CD8-positive, alpha-beta T cell (primary cell): ENCODE measurements at places on chromosomes 4 and X.

DNA sequence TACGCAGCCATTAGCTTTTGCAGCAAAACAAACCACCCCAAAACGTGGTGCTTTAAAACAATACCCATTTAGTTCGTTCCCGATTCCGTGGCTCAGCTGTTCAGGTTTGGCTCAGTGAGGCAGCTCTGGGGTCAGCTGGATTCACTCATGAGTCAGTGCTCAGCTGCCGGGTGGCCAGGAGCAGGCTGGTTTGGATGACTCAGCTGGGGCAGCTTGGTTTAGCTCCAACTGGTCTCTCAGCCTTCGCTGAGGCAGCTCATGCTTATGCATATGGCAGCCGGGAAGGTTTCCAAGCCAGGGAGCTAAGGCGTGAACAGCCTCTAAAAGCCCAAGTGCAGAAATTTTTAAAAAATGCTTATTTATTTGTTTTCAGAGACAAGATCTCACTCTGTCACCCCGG is 13.3 kb upstream of the CD99 start:
- no peak for DNase-seq

- no peak for DNase-seq
These were observed 41.7 kb downstream of the VSIG4 start for GRCh38 chrX:65997978-65998717.

DNA sequence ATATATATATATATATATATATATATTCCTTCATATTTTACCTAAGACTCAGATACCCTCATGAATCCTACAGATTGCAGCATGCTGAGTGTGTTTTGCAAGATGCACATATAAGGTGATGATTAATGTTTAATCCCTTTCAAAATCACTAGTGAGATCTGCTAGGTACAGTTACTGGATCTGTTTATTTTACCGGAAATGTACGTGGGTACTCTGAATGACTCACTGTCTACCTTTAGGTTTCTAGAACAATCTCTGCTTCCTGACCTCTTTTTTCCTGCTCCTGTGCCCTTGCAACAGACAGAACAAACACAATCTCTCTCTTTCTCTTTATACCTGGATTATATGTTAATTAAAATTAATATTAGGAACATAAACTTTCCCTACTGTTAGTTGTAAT is 379.6 kb downstream of the FAM133A start:
- no peak for DNase-seq

GRCh38 chr4:112213091-112213490 is 18.5 kb upstream of the AP1AR start:
- DNase-seq, result no peak

- DNase-seq, result no peak
These were observed 60.9 kb upstream of the IL13RA1 start for GRCh38 chrX:118666521-118666920.

DNA sequence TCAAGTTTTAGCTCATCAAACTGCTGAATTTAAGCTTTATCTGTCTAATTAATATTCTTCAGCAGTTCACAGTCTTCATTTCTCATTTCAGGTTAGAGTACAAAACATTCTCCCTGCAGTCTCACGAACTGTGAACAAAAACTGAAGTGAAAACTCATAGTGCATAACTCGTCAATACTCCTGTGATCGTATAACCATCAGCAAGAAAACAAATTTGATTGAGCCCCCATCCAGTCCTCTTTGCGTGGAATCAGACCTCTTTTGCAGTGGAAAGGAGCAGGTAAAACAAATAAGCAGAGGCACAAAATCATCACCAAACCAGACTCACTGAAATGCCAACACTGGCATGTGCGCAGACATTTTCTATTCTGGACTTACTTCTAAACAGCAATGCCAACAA is 12.7 kb downstream of the ADAM29 start:
- DNase-seq, result no peak

GRCh38 chrX:51975811-51976210 is 82.4 kb downstream of the MAGED1 start:
- no peak for DNase-seq

DNA sequence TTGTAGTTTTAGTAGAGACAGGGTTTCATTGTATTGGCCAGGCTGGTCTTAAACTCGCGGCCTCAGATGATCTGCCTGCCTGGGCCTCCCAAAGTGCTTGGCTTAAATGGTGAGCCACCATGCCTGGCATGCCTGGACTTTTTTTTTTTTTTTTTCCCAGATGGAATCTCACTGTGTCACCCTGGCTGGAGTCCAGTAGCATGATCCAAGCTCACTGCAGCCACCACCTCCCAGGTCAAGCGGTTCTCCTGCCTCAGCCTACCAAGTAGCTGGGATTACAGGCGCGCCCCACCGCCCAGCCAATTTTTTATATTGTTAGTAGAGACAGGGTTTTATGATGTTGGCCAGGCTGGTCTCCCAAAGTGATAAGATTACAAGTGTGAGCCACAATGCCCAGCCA is 8.4 kb downstream of the UBE2K start:
- no peak for DNase-seq

DNA sequence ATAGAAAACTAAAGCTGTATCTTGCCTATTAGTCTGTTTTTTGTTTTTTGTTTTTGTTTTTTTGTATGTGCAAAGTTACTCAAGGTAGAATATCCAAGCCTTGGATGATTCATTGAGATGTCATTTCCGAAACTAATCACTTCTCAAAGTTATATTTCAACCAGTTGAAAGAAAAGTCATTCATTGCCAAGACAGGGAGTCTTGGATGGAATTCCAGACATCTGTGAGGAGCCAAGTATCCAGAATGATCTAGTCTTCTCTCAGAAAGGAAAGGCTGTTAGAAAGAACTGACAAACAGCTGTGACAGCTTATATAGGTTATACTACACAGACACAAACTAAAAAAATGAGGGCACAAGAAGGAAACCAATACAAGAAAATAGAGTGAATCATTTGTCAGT is 141.1 kb upstream of the NDST3 start:
- DNase-seq, result no peak

- DNase-seq, result no peak
These were observed 283.1 kb downstream of the HNRNPD start for GRCh38 chr4:82090717-82091116.

DNA sequence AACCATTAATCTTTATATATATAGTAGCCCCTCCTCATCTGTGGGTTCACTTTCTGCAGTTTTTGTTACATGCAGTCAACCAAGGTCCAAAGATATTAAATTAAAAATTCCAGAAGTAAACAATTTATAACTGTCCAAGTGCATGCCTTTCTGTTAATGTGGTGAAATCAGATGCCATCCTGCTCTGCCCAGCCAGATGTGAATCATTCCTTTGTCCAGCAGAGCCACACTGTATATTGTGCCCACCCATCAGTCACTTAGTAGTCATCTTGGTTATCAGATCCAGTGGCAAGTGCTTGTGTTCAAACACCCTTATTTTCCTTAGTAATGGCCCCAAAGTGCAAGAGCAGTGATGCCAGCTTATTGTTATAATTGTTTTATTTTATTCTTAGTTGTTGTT is 17.2 kb upstream of the PRDM5 start:
- DNase-seq, result no peak

DNA sequence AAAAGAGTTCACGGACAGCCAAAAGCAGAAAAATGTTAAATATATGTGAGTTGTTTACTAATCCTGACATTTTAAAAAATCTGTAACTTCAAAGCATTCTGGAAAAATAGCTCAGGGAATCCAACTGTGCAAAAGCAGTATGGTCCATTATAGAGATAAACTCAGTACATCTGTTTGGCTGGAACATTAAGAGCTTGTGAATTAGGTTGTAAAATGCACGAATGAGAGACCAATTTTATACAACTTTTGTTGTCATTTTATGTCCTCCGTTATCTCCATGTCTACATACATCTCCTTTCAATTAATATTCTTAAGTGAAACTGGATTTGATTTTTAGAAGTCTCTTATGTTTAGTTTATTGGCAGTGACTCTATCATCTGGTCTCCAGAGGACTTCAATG is 367.0 kb upstream of the ATOH1 start:
- no peak for DNase-seq

GRCh38 chr4:123350191-123350544 is 46.4 kb upstream of the SPRY1 start:
- no peak for DNase-seq

DNA sequence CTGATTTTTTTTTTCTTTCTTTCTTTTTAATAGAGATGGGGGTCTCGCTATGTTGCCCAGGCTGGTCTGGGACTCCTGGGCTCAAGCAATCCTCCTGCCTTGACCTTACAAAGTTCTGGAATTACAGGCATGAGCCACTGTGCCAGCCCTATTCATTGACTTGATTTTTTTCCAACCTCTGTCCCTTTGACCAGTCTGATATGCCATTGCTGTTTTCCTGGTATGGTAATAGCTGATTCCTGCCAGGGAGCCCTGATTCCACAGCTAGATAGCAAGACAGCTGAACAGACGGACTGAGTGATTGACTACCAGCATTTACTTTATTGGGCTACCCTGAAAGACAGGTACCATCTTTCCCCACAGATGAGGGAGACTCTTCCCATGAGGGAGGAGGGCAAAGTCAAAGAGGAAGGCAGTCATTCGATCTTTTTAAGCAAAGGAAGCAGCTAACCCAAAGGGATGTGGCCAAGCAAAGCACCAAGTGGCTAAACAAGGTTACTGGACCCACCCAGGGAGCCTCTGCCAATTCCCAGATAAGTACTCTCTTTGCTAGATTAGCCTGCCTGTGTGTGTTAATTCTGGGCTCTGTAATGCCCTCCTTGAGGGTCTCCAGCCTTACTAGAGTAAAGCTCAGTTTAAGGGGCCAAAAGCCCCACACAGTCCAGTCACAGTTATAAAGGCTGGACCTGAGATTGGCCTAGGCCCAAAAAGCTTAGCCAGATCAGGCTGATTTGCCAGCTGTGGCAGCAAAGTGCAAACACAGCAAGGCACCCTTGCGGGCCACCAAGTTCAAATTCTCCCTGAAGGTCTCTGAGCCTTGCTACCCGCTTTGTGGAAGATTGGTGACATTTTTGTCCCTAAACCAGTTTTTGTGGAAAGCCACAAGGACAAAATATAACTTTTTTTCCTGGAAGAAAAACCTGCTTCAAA is 192.4 kb upstream of the GPC4 start:
- DNase-seq, result no peak

DNA sequence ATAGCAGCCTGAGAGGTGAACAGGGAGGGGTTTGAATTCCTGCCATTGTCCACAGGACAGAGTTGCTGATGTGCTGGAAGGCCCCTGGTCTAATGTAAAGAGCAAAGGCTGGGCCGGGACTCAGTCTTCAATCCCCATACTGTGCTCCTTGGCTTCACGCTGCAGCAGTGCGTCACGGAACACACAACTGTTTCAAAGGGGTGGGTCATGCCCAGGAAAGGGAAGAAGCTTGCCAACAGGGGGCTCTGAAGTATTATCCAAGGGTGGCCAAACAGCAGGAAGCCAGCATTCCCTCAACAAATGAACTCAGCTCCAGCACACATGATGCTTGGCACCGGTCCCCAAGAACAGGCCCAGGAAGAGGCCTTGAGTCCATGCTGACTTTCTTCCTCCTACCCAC is 122.5 kb downstream of the NFKB1 start:
- DNase-seq, result no peak

DNA sequence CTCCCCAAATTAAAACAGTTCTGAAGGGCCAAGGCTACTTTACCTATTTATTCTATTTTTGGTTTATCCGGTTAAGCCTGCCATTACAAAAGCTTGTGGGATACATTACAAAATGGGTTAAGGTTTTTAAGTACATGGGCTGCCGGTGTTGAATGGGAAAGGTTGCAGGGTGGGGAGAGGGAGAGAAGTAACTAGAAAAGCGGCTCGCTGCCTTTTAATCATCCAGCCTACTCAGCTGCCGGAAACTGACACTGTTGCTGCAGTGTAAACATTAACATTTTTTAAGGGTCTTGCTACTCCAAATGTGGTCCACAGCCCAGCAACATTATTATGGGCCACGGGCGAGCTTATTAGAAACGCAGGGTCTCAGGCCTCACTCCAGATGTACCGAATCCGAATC is 1.5 kb upstream of the IL1RAPL1 start:
- no peak for DNase-seq

DNA sequence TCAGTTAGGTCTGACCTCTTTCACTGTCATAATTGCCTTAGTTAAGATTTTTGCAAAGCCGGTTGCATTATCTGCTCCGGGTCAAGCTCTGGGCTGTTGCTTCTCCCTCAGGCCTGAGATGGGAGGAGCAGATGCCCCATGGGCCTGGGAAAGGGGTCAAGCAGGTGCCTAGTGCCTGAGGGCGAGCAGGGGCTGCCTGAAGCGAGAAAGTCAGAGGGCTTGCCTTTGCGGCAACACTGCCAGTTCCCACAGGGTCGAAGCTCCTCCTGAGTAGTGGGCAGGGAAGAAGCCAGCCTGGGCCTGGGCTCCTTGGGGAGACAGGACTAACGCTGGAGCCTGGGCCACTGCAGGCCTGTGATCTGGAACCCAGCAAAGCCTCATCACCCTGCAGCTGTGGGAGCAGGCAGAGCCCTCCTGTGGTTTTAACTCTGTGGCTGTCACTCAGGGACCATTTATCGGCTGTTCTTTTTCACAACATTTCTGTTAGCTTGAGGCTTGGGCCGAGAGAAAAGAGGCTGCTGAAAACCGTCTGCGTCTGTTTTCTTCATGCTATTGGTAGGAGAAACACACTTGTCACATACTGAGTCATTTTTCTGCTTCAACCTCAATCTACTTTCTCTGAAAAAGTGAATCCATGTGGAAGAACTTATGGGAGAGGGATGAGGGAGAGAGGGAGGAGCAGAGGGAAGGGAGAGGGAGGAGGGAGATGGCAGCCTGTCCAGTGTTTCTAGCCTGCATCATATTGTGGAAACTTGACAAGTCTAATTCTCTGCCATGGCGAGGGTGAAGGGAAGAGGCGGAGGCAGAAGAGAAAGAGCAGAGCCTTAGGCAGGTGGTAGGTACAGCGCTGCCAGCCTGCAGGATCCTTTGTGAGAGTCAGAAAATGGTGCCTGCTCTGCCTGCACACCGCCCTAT is 68.4 kb downstream of the RHOH start:
- peak; percentile 59 for DNase-seq

DNA sequence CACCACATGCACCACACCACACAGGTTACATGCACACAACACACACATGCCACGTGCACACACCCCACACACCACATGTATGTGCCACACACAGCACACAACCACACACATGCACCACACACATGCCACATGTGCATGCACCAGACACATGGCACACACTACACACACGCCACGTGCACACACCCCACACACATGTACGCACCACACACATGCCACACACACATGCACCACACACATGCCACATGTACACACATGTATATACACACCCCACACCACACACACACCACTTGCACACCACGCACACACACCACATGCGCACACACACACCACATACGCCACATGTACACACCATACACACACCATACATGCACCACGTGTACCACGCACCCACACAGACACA is 19.6 kb upstream of the MSANTD1 start:
- no peak for DNase-seq

GRCh38 chr4:121253961-121254360 is 89.8 kb upstream of the TNIP3 start:
- DNase-seq, result no peak

GRCh38 chr4:121199742-121200561 is 35.8 kb upstream of the TNIP3 start:
- peak; percentile 79 for DNase-seq

- DNase-seq, result no peak
These were observed 49.0 kb downstream of the HTN1 start for GRCh38 chr4:70099206-70099605.

- no peak for DNase-seq
These were observed 89.7 kb upstream of the NDP start for GRCh38 chrX:44062840-44063239.
